Motor neuron (in vitro differentiated cells): ENCODE measurements at places on chromosomes 13 and 19. TPM values are rescaled to one million over a fixed set of nuclear protein-coding genes. Genes with fewer than 3 reads are reported as not detected.

WDR62 gene
- total RNA-seq, result 0.64 and 0.82 TPM in 2 replicates

DNA sequence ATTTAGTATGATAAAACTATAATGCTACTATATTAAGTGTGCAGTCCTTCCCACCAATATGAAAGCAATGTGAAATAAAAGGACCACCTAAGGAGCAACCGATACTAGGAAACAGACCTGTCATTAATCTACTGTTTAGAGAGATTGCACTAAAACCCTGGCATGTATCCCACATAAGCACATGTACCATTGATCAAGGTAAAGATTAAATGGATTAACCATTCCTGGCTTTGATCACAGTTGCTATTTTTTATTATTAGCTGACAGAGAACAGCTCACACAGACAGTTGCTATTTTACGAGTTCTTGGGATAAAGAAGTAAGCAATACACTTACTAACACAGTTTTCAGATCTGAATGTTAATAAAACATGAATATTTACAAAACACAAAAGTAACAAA, 57.7 kb upstream of the ZDHHC20 start:
- ATAC-seq, result no peak

GRCh38 chr13:27617881-27618321, 2.4 kb downstream of the LNX2 start:
- no peak for ATAC-seq

SPHK2 gene
- total RNA-seq, result 28.8 and 29.5 TPM in 2 replicates

DNA sequence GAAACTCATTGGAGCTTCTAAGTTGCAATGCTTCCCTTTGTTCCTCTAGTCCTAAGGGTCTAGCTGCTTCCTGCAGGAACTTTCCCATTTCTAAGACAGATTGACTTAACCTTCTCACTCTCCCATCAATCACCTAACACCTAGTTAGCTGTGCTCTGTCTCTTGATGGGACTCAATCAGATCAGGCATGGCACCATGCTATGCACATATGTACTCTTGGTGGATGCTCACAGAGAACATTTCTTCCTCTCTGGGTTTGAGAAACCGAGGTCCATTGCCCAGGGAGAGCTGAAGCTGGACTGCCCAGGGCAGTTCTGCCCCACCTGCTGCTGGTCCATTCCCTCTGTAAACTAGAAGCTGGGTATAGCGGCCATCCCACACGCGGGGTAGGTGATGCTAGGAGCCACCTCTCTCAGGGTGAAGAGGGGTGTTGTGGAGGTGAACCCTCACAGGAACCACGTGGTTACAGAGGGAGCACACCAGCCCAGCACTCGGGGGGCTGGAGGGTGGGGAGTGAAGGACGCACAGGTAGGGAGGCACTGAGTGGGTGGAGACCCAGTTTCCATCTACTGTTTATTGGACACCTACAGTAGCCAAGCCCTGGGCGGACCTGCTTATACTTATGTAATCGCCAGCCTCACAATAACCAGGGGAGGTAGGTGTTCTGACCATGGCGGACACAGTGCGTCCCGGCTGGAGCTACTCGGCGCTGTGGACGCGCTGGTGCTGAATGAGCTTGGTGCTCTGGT, 3.1 kb upstream of the UBE2M start:
- ATAC-seq, result no peak

JUNB gene
- 58.6 and 70.3 TPM in 2 replicates for total RNA-seq
